ENCODE measurements at places on chromosomes 6 and 20.
A peak's percentile ranks its signal among the peaks of the same experiment; 100 is the strongest.

- no peak for DNase-seq
Observed at GRCh38 chr6:84791233-84791632, 26.8 kb upstream of the TBX18 start.

DNA sequence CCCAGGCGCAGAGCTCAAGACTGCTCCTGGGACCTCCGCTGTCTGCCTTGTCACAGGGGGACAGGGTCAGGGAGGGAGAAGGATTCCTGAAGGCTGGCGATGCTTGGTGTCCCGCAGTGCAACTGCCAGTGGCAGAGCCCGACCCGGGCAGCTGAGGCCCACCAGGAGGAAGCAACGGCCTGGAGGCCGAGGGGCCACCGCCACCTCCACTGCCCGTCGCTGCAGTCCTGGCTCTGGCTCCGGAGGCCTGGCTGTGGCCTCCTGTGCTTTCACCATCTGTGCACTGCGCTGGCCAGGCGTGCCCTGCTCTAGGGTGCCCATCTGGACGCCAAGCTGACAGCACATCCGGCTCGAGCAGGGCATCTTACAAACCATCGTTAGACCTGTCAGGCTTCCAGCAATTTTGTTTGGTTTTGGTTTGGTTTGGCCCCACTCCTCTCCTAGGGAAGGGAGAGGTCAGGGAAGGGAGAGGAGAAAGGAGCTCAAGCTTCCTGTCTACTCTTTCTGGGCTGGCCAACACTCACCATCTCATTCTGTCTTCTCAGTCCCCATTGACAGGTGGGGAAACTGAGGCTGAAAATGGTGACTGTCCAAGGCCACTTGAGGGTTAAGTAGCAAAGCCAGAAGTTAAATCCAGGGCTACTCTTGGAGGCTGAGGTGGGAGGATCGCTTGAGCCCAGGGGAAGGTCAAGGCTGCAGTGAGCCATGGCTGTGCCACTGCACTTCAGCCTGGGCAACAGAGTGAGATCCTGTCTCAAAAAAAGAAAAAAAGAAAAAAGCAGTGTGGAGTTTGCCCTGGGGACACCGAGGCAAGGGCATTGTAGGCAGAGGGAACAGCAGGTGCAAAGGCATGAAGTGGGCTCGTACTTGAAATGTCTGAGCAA is 37.7 kb upstream of the NOL4L start:
- DNase-seq, result no peak

DNA sequence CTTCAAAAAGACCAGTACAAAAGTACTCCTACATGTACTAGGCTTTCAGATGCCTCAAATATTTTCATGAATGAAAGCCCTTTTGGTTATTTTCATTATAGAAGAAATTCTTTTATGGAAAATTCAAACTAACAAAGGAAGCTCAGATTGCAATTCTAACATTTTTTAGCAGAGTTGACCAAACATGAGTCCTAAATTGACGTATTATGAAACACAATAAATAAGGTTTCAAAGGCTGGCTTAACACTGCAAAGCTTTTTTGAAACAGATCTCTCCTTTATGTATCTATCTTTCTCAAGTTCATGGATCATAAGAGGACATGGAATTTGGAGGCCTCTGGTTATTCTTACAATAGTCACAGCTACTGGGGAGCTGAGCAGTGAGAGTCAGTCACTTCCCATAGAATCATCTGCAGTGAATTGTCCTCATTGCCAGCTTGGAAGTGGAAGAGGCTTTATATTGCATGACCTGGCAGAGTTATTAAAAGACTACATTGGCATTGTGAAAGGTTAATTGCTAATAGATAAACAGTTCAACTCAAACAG is 38.4 kb upstream of the FBXL4 start:
- DNase-seq, result no peak

DNA sequence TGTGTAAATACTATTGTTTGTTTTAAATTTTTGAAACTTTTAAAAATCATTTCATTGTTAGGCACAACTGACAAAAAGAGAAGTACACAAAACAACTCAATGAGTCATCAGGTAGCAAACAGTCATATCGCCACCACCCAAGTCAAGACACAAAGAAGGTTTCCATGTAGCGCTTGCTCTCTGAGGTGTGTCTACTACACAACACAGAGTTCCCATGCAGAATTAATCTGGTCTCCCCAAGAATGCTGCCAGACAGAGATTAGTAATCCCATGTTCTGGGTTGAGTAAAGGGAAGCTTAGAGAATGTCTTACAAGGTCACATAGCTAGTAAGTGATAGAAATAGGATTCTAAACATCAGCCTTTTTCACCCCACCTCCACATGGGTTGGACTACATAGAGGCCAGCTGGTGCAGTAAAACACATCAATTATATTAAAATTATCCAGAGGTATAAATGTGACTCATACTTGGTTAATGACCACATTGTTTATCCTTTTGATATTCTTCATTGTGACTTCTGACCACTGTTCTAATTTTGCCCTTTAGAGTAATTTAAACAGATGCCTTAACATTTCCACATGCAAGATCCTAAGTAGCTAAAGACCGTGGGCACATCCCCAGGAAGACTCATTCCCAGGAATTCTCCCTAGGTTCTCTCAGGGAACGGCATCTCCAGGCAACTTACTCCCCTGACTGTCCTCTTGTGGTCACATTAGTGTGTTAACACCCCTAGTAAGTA is 413.5 kb downstream of the PRKN start:
- no peak for DNase-seq

GRCh38 chr20:32536851-32537656 is 48.1 kb downstream of the NOL4L start:
- no peak for DNase-seq

GRCh38 chr20:47278907-47279348 is 77.6 kb downstream of the ZMYND8 start:
- DNase-seq, result no peak

- no peak for DNase-seq
Observed at GRCh38 chr20:45306431-45306982, at the start of gene RBPJL. RBPJL (plus strand) TSS chr20:45306840; CDS start chr20:45306923, 83 bp downstream.

DNA sequence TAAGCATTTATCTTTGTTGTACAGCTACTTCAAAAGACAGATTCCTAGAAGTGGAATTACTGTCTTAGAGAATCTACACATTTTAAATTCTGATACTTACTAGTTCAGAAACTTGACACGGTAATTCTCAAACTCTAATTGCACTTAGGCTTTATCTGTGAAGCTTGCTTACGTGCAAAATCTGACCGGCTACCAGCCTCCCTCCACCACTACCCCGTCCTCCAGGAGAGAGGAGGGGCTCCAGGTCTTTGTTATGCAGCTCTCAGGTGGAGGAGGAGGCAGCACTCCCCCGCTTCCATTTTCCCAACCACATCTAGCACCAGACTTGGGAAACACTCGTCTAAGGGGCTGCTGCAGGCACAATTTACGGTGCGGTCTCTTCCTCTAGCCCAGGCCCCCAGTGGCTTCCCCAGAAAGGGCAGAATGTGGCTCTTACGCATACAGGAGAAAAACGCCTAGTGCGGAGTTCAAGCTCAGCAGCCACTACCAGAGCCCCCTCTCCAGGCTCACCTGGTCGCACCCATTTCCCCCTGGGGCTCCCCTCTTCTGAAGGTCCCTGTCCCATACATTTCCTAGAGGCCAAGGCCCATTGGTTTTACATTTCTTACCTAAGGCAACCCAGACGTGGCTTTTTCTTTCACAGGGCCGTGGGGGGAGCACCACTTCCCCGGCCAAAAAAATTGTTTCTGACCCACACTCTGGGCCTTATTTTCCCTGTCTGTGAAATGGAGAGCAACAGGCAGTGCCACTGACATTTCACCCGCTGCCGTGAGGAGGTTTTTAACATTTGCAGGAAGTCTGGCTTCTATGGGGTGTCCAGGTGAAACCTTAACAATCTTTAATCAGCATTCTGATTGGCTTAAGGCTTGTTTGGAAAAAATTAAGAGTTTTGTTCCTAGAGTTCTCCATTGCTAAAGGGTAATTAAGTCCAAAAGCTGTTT is 1.6 kb upstream of the TGIF2 start:
- no peak for DNase-seq

DNA sequence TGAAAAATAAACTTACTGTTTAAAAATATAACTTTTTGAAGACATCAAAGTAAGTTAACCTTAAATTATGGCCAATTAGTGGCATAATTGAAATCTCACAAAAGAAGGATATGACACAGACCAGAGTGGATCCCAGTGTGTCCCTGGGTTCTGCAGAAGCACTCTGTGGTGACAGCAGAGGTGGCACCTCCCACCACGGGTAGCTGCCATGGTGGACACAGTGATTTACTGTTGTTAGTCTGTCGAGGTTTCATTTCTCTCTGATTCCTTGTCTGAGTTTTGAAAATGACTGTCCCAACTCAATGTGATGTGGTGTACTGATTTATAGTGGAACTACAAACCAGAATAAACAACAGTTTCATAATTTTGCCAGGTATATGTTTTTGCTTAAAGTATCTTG is 76.5 kb downstream of the TULP4 start:
- no peak for DNase-seq

- no peak for DNase-seq
Observed at GRCh38 chr6:14543971-14544585, 426.5 kb downstream of the CD83 start.

- no peak for DNase-seq
Observed at GRCh38 chr6:2434912-2435311, 189.5 kb upstream of the GMDS start.

- DNase-seq, result no peak
Observed at GRCh38 chr20:46758929-46759669, 49.6 kb downstream of the SLC2A10 start.

GRCh38 chr6:56757588-56757984 is 114.9 kb upstream of the DST start:
- DNase-seq, result no peak

GRCh38 chr6:37160922-37161778 is 8.8 kb upstream of the PIM1 start:
- peak; percentile 40 for DNase-seq

DNA sequence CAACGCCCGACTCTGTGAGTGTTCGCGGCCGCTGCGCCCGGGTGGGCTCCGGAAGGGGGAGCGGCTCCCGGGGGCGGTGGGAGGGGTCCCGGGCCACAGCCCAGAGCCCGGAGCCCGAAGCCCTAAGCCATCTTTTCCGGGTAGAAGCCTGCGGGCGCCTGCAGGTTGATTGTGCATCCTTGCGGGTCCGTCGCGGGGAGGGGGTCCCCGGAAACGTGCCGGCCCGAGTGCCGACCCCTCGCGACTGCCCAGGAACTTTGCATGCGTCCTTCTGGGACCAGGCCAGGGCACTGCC is 413 bp downstream of the PTPRA start:
- DNase-seq, result no peak

GRCh38 chr6:39973661-39974060 is 39.4 kb upstream of the MOCS1 start:
- DNase-seq, result no peak

GRCh38 chr6:148693882-148694484 is 52.8 kb upstream of the UST start:
- DNase-seq, result no peak

- DNase-seq, result no peak
Observed at GRCh38 chr20:37494301-37494700, 26.7 kb upstream of the NNAT start.

DNA sequence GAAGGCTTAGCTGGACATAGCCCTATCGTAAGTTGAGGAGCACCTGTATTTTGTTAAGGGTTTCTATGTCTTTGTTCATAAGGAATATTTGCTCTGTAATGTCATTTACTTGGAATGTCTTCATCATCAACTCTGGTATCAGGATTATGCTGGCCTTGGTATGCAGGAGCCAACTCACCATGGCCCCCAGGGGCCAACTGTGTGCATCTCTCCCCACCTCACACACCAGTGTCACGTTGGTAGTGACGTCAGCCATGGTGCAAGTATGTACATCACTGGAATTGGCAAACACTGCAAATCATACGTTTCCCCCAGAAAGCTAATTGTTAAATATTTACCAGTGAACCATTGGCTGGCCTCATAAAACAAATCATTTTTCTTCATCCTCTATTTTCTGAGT is 70.8 kb downstream of the YTHDF1 start:
- no peak for DNase-seq

DNA sequence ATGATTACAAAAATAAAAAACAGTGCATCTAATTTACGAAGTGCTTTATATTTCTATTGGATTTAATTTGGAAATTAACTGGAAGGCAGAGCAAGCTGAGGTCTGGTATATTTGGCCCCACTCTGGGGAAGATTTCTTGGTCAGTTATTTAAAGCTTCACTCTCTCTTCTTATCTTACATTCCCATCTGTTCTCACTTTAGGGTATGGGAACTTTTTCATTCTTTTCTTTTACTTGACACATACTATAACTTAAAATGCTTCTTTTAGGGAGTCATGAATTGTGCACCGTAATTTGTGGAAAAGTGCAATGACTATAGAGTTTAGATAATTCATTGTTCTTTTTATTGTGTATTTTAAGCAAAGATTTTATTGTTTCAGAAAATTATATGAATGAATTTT is 170.4 kb downstream of the BCKDHB start:
- no peak for DNase-seq

DNA sequence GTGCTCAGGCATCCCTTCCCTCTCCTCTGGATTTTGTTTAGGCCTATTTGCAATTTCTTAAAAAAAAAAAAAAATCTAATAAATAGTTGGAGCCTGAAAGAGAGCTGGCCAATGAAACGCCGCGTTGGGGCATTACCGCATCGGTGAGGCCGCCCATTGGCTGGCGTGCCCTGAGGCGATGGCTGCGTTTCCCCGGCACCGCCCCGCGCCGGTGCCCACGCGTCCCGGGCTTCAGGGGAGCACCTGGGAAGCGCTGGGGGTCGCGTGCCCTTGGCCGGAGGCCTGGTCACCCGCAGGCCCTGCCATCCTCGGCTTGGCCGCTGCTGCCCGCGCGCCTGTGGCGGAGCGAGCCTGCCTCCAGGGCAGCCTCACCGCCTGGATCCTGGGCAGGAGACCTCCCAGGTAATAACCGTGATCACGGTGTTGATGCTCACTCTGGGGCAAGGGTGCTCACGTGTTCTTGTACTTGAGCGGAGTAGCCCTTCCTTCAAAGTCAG is 155.4 kb downstream of the NRN1 start:
- DNase-seq, result no peak

DNA sequence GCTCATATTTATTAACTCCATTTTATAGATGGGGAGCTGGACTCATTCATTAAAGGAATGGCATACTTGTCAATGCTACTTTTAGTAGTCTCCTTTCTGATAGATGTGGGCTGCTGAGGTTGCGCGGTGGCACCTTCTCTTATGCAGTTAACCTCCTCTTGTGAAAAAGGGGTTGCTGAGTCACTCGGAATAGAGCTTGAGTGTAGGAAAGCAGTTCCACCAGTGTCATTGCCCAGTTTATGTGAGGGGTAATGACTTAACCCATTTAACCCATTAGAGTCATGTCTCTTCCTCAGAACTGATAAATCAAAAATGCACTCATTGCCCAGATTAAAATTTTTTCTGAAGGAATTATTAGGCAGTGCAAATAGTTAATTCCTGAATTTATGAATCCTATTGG is 6.3 kb downstream of the MAPK14 start:
- DNase-seq, result no peak

GRCh38 chr6:170523256-170524171 is 29.6 kb downstream of the PSMB1 start:
- no peak for DNase-seq

GRCh38 chr6:38915205-38915925 is 133.2 kb upstream of the GLP1R start:
- no peak for DNase-seq

GRCh38 chr6:135146162-135146934 is 34.8 kb upstream of the MYB start:
- DNase-seq, result peak; percentile 11
